Sciatic nerve (tissue), 2 donors: ENCODE measurements at places on chromosomes 1 and 21.

GRCh38 chr1:191709215-191709614, 449.0 kb upstream of the RGS18 start:
- no peak for DNase-seq

DNA sequence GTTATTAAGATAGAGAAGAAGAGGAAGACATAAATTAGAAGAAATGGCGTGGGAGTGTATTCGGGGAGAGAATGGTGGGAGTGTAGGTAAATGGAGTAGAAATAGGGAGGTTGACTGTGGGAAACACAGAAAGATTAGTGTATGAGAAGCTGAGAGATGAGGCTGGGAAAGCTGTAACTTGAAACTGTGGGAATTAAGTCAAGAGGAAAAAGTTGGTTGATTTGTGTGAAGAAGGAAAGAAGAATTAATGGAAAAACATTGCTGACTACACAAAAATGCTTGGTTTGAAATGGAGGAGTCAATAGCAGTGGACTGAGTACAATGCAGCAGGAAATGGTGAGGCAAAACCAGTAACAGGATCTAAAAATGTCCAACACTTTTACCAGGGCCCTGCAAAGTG, 448.3 kb downstream of the PTPRC start:
- no peak for DNase-seq

DNA sequence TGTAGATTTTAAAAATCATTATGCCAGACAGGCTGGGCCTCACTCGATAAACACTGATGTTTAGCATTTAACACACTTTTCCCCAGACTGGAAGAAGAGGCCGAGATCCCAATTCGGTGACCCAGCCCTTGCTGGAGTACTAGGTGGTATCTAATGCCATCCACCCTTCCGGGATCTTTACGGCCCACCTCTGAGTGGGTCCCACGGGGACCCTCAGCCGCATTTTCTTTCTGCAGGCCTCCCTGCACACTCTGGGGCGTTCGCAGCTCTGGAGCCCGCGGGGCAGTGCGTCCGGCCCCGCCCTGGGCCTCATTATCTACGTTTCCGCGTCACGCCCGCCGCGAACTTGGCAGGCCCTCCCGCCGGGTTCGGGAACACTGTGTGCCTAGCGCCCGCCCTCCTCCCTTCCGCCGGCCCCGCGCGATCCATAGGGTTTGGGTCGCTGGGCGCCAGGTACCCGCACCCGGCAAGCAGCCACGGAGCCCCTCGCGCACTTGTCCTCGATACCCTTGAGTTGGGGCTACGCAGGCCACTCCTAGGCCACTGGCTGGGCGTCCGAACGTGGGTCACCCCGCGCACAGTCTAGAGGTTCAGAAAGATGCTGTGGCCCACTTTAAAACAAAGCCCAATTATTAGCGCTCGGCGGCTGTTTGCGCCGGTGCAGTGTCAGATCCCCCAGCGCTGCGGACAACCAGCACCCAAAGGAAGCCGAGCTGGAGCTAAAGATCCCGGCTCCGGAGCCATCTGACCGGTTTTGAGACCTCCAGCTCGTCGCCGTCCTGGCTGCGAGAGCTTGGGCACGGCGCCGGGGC, 950 bp upstream of the EVA1C start:
- peak; percentile 92 for DNase-seq

DNA sequence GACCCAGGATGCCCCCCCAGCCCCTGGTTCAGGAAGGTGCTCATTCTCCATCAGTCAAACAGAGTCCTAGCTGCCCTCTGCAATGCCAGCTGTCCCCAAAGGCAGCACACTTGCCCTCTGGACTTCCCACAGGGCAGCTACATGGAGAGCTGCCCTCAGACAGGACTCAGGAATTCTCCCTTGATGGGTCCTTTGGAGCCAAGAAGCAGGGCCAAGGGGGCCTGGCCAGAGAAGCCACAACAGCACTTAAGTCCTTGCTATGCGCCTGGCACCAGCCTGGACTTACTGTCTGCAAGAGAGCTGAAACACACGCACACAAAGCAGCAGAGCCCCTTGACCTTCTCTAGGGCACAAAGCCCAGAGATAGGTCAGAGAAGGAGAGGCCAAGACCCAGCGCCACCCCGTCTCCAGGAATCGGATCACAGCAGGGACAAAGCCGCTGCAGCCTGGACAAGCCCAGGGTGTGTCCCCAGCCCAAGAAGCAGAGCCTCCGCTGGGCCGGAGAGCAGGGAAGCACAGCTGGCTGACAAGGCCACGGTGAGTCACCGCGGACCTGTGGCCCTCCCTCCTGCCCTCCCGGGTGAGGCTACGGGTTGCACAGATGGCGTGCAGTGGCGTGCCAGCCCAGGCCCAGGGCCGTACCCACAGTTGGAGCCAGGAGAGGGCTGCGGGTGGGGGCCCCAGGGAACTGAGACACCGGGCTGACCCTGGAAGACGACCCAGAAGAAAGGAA, 1.7 kb downstream of the WNT9A start:
- peak; percentile 75 for DNase-seq

DNA sequence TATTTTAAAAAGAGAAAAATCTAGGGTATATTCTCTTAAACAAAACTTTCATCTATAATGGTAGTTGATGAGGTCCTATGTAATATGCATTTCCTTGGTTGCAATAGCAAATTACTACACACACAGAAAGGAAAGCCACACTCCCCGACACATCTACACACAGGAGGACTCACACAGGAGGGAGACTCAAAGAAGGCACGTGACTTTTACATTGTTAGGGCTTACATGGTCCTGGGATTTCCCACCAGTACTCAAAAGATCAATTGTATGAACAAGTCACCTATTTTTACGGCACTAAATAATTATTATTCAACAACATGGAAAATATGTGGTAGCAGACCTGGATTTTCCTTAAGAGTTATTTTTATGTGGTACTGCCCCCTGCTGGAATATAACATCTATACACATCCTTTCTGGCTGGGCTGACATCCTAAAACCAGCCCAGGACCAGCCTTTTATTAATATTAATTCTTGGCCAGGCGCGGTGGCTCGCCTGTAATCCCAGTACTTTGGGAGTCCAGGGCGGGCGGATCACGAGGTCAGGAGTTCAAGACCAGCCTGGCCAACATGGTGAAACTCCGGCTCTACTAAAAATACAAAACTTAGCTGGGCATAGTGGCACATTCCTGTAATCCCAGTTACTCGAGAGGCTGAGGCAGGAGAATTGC, 33.9 kb upstream of the LGALS8 start:
- DNase-seq: no peak

DNA sequence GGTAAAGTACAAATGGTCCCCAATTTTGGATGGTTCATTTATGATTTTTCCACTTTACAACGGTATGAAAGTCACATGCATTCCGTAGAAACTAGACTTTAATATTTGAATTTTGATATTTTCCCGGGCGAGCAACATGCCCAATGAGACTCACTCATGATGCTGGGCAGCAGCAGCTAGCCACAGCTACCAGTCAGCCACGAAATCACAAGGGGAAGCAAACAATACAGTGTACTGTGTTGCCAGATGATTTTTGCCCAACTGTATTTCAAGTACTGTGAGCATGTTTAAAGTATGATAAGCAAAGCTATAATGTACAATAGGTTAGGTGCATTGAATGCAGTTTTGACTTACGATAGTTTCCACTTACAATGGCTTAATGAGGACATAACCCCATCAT, 266.8 kb downstream of the VAV3 start:
- no peak for DNase-seq

DNA sequence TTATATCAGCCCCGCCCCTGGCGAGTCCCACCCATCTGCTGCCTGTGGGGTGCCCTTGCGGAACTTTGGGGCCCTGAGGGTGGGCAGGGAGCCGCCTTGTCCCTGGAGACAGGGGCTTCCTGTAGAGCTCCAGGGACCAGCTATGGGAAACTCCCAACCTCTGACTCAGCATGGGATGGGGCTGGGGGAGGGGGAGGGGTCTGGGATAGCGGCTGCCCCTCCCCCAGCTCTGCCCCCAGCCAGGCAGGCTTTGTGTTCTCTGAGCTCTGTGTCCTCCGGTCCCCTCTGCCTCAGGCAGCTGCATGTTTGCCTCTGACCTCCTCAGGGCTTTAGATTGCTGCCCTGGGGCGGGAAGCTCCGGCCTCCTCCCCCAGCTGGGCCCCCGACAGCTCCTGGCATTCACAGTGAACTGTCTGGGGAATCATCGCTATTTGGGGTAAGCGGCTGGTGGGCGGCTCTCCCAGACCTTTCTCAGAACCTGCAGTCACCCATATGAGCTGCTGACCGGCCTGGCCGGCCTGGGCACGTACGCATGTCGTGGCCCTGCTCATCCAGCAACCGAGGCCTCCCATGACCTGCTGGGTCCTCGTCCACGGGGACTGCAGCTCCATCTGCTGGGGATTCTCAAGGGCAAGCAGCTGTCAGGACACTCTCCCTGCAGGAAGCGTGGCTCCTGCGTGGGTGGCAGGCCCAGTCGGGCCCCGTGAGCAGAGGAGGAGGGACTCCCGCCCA, 17.1 kb downstream of the ARHGEF16 start:
- DNase-seq: no peak

DNA sequence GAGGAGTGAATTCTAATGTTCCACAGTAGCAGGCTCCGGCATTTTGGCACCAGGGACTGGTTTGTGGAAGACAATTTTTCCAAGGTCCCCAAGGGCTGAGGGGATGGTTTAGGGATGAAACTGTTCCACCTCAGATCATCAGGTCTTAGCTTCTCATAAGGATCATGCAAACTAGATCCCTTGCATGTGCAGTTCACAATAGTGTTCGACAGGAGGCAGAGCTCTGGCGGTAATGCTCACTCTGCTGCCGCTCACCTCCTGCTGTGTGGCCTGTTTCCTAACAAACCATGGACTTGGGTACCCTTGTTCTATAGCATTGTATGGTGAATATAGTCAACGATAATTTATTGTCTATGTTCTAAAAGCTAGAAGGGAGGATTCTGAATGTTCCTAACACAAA, 16.6 kb downstream of the CRNN start:
- no peak for DNase-seq
